Uterus (tissue), 4 donors: ENCODE measurements at places on chromosomes 5 and 9. TPM values are rescaled to one million over a fixed set of nuclear protein-coding genes. Genes with fewer than 3 reads are reported as not detected.
A peak's percentile ranks its signal among the peaks of the same experiment; 100 is the strongest.

GRCh38 chr5:1832511-1833250, 31.5 kb downstream of the NDUFS6 start:
- DNase-seq, result no peak

Gene SLCO6A1
- total RNA-seq, result not detected

DNA sequence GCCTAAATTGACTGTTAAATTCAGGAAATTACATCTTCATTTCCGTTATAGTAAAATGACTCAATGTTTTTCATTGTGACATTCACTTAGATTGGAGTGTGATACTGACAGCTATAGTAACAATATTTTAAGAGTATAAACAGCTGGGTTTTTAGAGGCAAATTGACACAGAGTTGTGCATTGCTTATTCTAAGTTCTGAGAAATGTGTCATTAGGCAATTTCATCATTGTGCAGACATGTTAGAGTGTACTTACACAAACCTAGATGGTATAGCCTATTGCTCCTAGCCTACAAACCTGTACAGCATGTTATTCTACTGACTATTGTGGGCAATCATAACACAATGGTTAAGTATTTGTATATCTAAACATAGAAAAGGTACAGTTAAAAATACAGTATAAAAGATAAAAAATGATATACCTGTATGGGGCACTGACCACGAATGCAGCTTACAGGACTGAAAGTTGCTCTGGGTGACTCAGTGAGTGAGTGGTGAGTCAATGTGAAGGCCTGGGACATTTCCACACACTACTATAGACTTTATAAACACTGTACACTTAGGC, 132.7 kb downstream of the PDE4D start:
- DNase-seq, result no peak

Gene PCDHA4
- 0.29 TPM for total RNA-seq

Gene PKD2L2
- not detected for total RNA-seq

DNA sequence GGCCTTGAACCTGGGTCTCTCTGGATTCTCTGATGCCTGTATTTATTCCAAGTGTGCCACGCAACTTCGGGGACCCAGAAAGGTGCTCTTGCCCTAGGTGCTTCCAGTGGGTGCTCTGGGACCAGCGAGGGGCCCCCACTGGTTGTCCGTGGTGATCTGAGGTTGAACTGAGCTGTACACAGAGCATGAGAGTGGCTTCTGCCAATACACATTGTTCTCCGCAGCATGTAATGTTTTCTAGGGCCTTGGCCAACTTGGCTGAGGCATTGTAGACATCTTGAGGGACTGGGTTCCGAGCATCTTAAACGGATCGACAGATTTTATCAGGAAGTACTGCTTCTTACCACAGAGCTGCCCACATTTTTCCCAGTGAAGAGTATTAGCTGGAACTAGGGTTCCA, 117.9 kb downstream of the MTX3 start:
- DNase-seq, result no peak

DNA sequence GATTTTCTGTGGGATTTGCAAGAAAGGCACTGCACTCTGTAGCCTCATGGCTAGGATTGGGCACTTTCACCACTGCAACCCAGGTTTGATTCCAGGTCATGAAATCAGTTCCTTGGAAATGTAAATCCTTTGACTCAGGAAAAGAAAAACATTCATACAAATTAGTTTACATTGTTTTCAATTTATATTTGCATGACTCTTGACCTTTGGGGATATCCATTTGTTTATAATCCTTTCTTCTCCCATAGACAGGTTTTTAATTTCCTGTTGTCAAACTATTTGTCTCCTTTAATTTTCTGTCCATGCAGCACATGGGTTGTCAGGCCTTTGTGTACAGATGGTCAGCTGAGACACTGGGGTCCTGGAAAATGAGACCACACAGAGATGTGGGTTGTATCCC, 801.5 kb downstream of the NR2F1-AS1 start:
- no peak for DNase-seq

Gene FBXO10
- total RNA-seq, result 12.9 TPM

- no peak for DNase-seq
Observed at GRCh38 chr5:41176952-41177351, 36.4 kb downstream of the C6 start.

DNA sequence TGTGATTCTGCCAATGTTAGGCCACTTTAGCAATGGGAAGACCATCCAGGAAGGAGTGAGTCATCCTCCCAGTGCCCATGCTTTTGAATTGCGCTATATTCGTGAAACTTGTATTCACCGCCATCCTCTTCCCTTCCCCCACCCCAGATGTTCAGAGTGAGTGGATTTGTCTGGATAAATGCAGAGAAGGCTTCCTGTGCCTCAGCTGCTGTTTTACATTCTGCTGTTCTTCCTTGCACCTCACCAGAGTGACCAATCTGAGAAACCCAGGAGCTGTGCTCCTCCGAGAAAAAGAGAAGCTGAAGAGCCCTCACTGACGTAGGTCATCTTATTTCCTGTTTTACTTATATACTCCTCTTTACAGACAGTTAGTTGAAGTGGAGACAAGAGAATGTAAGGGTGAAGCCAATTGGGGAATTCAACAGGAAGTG, 24.6 kb upstream of the SVEP1 start:
- DNase-seq, result no peak

GRCh38 chr9:122370303-122370702, 521 bp upstream of the PTGS1 start:
- no peak for DNase-seq

Gene FIBCD1
- total RNA-seq, result not detected

DNA sequence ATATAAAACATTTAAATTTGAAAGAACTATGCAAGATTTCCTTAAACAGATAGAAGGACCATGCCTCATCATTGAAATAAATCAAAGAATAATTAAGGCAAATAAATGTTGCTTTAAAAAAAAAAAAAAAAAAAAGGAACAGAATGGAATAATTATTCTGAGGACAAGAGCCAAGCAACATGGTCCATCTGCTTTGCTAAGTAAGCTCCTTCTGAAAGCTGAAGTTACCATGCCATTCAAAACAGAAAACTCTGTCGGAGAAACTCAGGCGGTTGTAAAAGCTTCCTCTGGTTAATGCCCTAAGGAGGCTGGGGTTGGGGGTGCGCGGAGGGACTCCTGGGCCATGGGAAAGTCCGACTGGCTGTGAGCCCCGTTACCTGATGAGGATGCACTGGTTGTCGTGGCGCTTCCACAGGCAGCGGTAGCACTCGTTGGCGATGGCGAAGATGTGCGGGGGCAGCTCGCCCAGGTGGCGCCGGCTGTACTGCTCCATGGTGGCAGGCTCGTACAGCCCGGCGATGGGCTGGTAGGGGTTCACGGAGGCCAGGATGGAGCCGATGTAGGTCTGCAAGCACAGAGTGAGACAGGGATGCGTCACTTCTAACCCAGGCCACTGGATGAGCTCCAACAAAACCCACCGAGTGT, 141.7 kb downstream of the MYO10 start:
- no peak for DNase-seq

GRCh38 chr5:109468737-109469420, 59.1 kb upstream of the PJA2 start:
- peak; percentile 94 for DNase-seq

- DNase-seq, result no peak
Observed at GRCh38 chr5:142059304-142059940, 46.6 kb upstream of the GNPDA1 start.

DNA sequence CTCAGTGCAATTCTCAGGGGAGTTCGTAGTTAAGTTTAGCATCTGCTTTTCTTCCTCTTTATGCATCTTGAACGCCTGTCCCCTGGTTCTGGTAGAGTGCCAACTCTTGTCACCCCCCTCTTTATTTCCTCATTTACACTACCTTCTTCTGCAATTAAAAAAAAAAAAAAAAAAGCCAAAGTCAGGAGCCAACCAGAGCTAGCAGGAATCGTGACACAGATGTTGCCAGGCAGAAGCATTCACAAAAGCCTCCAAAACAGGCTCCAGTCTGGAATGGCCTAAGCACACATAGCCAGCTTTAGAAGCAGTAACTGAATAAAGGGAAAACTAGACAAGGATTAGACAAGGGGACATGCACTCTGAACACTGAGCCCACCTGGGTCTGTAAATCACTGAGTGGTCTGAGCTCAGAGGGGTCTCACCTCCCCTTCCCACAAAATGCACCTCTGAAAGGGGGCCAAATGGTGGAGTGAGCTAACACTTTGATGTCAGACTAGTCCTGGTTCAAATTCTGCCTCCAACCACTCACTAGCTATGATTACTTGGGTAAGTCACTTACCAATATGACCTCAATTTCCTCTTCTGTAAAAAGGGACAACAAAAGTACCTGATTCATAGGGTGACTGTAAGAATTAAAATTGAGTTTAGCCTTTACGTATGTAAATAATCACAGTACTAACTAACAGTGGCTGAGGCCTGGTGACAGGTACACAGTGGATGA, 2.0 kb downstream of the CD74 start:
- peak; percentile 64 for DNase-seq

GRCh38 chr5:111004291-111004690, 67.2 kb upstream of the TSLP start:
- DNase-seq, result no peak

GRCh38 chr9:126456441-126457174, 130.0 kb downstream of the MVB12B start:
- no peak for DNase-seq

DNA sequence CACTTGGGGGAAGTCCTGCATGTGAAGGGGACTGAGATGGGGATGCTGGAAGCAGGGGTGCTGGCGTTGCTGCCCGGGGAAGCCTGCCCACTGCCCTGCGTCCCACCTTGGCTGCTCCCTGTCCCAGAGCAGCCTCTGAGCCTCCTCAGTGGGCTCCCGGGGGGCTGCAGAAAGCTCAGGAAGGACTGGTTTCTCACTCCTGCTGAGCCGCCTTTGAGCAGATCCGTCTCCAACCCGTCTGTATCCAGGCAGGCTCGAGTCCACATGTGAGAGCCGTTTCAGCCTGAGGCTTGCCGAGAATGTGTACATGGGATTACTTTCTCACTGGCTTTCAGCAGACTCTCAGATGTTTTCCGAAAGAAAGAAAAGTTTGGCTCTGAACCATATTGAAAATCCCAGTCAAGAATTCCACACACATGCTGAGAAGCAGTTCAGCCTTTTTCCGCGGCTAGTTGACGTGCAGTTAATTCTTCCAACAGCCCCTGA, 95.3 kb upstream of the COL5A1 start:
- no peak for DNase-seq

DNA sequence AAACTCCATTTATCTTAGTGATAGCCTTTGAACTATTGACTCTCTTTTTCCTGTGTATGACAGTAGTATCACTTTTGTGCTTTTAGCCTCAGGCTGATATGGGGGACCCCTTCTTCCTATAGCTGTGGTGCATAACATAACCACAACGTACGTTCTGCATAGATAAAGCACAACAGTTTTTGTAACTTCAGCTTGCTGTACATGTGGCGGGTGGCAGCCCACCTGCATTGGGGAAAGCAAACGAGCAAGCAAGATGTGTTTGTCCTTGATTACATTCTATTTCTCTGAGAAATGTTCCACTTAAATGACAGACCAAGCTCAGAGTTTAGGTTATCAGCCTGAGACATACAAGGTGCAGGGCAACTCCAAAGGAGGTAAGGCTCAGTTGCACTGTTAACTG, 309.4 kb downstream of the KDM4C start:
- DNase-seq, result no peak

GRCh38 chr9:120365386-120365785, 214.6 kb downstream of the CDK5RAP2 start:
- DNase-seq, result no peak

- no peak for DNase-seq
Observed at GRCh38 chr5:144273232-144274027, 102.8 kb downstream of the KCTD16 start.

GRCh38 chr9:132185073-132186009, 23.5 kb downstream of the NTNG2 start:
- DNase-seq, result no peak

DNA sequence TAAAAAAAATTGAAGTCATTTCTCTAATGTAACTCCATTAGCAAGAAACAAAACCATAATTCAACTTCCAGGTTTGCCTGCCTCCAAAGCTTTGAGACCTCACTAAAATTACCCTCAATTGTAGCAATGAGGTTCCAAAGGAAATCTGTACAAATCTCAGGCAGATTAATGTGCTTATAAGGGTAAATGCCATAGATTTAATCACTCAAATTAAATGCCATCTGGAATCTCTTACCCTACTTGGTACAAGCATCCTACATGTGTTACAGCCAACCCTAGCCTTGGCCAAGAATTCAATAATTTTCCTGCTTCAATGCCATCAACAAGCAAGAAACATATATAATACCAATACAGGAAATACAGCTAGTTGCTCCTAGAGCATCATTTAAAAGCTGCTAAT, 452.8 kb downstream of the RAB3C start:
- no peak for DNase-seq

- DNase-seq, result no peak
Observed at GRCh38 chr5:60503771-60504170, 196.2 kb downstream of the DEPDC1B start.

Gene LCNL1
- 6.9 TPM for total RNA-seq

Gene SGCD
- total RNA-seq, result 9.2 TPM

Gene SLC4A9
- 0.12 TPM for total RNA-seq

DNA sequence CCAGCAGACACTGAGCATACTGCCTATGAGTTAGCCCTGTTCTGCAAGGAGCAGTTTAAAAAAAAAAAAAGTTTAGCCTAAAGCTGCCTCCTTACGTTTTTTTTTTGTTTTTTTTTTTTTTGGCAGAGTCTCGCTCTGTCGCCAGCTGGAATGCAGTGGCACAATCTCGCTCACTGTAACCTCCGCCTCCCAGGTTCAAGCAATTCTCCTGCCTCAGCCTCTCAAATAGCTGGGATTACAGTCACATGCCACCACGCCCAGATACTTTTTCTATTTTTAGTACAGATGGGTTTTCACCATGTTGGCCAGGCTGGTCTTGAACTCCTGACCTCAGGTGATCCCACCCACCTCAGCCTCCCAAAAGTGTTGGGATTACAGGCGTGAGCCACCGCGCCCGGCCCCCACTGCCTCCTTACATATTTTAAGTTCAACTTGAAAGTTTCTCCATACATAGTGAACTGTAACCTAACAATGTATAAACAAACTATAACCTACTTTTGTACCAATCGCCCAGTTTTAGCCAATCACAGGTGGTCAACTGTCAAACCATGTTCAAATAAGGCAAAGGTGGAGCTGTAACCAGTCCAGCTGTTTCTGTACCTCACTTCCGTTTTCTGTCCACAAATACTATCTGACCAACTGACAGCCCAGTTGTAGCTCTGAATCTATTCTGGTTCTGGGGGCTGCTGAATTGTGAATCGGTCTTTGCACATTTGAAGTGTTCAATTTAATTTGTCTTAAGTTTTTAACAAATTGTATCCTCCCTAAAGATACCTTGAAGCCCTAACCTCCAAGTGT, 17.1 kb downstream of the GKAP1 start:
- no peak for DNase-seq
